ENCODE measurements at places on chromosomes 4 and X.

GRCh38 chr4:148443512-148444295, 1.5 kb upstream of the NR3C2 start:
- DNase-seq, result peak; percentile 38

DNA sequence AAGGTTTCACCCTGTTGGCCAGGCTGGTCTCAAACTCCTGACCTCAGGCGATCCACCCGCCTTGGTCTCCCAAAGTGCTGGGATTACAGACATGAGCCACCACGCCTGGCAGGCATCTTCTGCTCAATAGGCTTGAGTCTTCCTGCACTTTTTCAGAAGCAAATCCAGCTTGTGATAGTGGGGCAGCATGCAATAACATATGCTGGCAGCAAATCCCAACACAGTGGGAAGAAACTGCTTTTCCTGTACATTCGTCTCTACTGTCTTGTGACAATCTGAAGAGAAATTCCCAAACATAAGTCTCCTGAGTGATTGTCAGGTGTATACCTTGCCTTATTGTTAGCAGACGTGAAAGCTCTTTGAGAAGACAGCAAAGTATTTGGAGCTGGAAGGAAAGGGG, 145.7 kb downstream of the PALLD start:
- DNase-seq, result no peak

GRCh38 chrX:41119803-41120202, 34.6 kb downstream of the USP9X start:
- DNase-seq, result no peak

DNA sequence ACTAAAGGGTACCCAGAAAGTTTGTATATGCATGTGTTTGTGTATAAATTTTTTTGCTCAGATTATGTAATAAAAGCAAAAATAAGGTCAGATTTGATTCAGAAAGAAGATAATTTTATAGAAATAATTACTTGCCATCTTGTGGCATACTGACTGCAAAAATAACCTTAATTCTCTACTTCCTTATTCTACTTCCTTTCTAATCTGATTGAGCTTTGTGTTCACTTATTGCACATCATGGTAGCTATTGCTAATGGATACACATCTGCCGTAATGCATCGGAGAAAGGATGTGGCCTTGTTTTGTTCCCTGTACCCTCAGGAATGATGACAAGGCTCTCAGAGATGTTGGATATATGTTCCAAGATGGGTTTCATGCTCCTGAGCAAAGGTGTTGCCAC, 10.5 kb upstream of the GNPDA2 start:
- DNase-seq, result no peak

DNA sequence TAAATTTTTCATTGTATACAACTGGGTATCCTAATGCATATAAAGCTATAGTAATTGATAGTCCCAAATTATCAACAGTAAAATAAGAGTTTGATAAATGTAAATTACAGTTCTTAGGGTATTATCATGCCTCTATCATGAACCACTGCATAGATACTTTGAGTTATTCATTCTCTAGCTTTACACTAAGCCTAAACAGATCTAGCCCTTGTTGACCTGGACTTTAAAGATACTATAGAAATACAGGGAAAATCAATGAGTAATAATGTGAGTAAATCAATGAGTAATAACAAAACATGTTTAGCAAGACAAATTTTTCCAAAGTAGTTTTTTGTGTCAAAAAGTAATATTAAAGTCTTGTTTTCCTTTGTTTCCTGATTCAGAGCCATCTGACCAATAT, 228.4 kb downstream of the SCFD2 start:
- DNase-seq, result no peak

GRCh38 chr4:139740531-139741041, 75.0 kb downstream of the MGST2 start:
- peak; percentile 72 for DNase-seq

DNA sequence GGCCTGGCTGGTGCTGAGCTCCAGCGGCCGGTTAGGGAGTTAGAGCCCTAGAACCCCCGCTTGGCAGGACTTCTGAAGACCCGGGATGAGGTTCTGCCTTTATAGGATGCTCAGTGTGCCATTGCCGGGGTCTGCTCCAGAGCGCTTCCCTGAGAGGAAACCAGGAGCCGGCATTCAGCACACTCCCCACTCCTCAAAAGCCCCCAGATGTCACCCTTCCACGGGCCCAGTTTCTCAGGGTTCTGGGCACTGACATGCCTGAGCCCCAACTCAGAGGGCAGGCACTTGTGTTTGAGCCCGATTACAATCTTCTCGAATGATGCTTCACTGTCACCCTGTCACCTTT, 6.5 kb downstream of the NKX3-2 start:
- peak; percentile 31 for DNase-seq

- peak; percentile 55 for DNase-seq
Observed at GRCh38 chrX:374596-374995, 12.1 kb downstream of the PPP2R3B start.

DNA sequence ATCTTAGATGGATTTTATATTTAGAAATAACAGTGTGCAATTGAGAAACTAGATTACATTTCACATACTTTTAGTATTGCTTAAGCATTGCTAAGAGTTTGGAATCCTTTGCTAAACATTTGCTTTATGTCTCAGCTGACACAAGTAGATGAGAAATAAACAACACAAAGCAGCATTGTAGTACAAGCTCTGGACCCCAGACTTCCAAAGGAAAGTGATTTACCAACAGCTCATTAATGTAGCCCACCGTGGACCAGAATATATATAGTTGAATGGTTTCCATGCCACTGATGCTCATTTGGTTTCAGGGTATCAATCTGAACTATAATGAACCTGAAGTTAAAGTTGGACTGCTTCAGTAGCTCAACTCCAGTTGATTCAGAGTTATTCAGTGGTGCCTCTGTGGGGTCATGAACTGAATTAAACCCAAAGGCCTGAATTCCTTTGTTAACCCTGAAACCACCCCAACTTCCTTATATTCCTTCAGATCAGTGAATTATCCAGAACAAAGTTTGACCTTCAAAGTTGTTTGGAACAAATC, 132.1 kb upstream of the NEIL3 start:
- no peak for DNase-seq

- peak; percentile 78 for DNase-seq
Observed at GRCh38 chr4:152937336-152938236, 1.5 kb downstream of the FHDC1 start.

DNA sequence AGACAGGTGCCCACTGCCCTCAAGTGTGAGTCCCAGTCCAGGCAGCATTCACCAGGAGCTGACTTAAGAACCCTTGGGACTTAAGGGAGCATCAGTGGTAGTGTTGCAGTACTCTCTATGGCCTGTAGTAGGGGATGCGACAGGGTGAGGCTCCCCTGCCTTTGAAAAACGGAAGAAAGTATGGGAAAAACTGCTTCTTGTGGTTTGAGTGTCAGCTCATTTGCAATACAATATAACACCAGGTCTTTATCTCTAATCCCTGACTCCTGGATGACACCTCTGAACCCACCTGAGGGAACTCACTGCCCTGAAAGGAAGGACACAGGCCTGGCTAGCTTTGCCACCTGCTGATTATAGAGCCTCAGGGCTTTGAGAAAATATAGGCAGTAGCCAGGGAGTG, 176.0 kb downstream of the SMARCA1 start:
- DNase-seq, result no peak

DNA sequence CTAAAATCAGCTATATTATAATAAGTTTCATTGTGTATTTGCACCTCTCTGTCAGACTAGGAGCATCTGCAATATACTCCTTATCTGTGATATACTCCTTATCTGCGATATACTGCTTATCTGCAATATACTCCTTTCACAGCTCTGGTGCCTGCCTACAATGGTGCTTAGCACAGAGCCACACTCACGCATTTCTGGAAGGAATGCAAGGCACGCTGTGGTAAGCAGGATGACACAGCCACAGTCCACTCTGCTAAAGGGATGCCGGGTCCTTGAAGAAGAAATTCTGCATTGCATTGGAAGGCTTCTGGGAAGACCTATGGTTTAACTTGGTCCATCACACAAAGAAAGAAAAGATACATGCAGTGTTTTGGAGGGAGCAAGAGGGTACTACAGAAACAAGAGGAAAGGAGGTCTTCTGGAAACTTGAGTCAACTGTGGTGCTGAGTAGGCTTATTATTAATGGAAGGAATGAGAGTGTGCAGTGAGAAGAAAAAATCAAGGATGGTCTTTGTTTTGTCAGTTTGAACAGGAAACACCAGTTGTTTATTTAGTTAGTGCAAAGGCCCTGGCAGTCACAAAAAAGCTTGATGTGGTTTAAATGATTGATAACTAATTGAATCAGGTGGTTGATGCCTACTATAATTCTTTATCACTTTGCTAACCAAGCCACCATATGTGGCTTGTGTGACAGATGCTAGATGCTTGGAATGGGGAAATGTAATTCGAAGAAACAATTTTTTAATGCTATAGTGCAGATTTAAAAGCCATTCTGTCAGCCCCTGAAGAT, 342.3 kb downstream of the GRXCR1 start:
- no peak for DNase-seq

DNA sequence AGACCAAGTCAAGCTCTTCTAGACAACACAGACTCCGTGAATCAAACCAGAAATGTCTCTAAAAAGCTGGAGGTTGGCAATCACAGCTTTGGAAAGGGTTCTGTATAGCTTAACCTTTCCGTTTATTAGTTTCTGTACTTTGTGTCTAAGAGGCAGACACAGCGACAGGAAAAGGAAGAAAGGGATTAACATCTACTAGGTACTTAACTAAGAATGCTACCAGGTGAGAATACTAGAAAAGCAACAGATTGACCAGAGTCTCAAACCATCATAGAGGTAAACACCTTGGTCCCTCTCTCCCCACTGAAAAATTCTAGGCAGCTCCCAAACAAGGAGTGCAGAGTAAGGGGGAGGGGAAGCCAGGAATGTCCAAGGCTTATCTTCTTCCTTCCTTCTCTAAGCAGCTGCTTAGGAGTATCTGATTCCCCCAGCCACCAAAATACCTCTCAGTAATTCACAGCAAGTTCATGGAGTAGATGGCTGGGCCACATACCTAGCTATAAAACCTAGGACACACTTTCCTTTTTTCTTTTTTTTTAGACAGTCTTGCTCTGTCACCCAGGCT, 80.8 kb downstream of the APBB2 start:
- DNase-seq, result no peak

- DNase-seq, result no peak
Observed at GRCh38 chr4:147583876-147584275, 33.3 kb upstream of the TMEM184C start.

DNA sequence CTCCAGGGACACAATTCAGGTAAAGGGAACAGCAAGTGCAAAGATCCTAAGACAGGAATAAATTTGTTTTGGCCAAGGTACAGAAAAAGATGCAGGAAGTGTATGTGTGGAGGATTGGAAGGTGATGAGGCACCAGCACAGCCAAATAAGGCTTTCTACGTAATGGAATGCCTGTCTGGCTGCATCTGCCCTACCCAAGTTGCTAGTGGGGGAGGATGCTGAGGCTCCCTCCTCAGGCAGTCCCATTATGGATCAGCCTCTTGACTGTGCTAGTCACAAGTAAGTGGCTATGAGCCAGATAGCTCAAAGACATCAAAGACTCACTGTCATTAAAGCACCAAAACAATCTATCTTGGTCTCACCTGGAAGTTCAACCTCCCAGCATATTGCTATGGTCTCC, 300.9 kb upstream of the FAT4 start:
- no peak for DNase-seq

- DNase-seq, result no peak
Observed at GRCh38 chr4:138085736-138086305, 156.3 kb downstream of the SLC7A11 start.

DNA sequence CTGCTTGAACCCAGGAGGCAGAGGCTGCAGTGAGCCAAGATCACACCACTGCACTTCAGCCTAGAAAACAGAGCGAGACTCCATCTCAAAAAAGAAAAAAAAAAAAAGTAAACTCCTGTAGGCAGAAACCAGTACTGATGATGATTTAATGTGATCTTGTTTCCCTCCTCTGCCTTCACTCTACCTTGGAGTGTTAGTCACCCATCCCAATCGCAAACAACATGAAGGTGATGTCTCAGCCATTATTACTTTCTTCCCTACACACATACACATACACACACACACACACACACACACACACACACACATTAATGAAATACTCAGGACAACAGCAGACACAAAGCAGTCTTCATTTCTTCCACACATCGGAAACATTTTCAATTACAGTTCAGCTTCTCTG, 15.6 kb downstream of the XKRX start:
- DNase-seq, result no peak

- no peak for DNase-seq
Observed at GRCh38 chr4:138982754-138983153, 32.8 kb upstream of the NOCT start.

DNA sequence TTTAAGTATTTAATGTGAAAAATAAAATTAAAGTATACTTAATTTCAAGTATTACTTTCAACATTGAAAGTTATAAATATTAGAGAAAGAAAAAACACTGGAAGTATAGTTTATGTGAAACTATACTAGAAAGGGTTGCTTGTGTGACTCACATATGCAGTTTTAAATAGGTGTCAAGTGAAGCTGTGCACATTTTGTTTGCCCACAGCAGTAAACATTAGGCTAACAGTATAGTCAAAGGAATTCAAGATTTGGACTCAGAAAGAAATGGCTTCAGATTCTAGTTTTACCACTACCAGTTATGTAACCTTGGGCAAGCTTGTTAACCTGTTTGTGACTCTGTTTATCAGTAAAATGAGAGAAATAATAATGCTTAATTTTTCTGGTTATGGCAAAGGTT, 148.2 kb downstream of the FAM47B start:
- no peak for DNase-seq

DNA sequence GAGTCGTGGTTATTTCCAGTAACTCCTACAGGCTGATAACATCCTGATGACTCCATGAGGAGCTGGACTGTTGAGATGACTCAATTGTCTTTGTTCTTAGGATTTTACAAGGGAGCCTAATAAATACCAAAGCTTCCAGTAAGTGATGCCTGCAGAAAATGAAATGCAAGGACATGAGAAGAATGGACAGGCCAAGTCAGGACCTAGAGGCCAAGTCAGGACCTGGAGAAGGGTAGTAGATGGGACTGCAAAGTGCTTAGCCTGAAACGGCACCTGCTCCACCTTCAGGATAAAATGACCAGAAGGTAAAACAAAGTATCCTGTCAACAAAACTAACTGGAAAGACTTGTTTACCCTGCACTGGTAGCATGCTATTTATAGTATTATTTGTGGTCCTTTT, 6.4 kb upstream of the SLC10A6 start:
- no peak for DNase-seq

- DNase-seq, result no peak
Observed at GRCh38 chrX:43817444-43817843, 64.8 kb downstream of the MAOB start.

GRCh38 chrX:130758072-130758471, 144.9 kb downstream of the ENOX2 start:
- no peak for DNase-seq

GRCh38 chrX:3680459-3680858, 33.0 kb downstream of the PRKX start:
- DNase-seq, result no peak
